ENCODE measurements at places on chromosomes 1 and 21. TPM values are rescaled to one million over a fixed set of nuclear protein-coding genes. Genes with fewer than 3 reads are reported as not detected.

The MTMR11 gene
- total RNA-seq: 2.6 TPM

The LENEP gene
- 1.3 TPM for total RNA-seq

The VSIG8 gene
- total RNA-seq: not detected

The LRRC42 gene
- total RNA-seq: 37.5 TPM

The TNNI3K gene
- total RNA-seq: not detected
